Panc1 (cell line): ENCODE measurements at places on chromosomes 12 and 14. TPM values are rescaled to one million over a fixed set of nuclear protein-coding genes. Genes with fewer than 3 reads are reported as not detected.

Gene SMIM41
- total RNA-seq: not detected

Gene GLT1D1
- total RNA-seq: not detected

Gene GPRC5D
- not detected for total RNA-seq

- no peak for DNase-seq
Measured at GRCh38 chr14:60590991-60591414, 58.3 kb downstream of the SIX1 start.

- DNase-seq: no peak
Measured at GRCh38 chr12:98769068-98769467, 124.0 kb downstream of the APAF1 start.

GRCh38 chr14:78143489-78144145, 26.6 kb upstream of the NRXN3 start:
- no peak for DNase-seq

DNA sequence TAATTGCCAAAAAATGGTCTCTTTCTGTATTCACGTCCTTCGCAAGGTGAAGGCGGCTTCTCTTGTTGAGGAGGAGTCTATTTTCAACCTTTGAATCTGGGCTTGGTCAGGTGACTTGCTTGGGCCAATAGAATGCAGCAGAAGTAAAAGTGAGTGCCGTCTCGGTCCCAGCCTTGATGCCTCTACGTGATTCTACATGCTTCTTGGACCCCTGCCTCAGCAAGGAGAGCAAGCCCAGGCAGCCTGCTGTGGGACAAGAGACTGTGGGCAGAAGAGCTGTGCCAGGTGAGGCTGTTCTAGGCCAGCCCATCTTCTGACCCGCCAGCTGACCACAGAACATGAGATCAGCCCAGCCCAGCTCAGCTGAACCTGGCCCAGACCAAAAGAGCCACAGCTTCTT, 39.1 kb upstream of the CCDC63 start:
- DNase-seq: no peak

GRCh38 chr12:121513464-121514183, 67.2 kb downstream of the KDM2B start:
- DNase-seq: no peak

- DNase-seq: peak; percentile 78
Measured at GRCh38 chr12:117486840-117487659, 125.6 kb upstream of the NOS1 start.

DNA sequence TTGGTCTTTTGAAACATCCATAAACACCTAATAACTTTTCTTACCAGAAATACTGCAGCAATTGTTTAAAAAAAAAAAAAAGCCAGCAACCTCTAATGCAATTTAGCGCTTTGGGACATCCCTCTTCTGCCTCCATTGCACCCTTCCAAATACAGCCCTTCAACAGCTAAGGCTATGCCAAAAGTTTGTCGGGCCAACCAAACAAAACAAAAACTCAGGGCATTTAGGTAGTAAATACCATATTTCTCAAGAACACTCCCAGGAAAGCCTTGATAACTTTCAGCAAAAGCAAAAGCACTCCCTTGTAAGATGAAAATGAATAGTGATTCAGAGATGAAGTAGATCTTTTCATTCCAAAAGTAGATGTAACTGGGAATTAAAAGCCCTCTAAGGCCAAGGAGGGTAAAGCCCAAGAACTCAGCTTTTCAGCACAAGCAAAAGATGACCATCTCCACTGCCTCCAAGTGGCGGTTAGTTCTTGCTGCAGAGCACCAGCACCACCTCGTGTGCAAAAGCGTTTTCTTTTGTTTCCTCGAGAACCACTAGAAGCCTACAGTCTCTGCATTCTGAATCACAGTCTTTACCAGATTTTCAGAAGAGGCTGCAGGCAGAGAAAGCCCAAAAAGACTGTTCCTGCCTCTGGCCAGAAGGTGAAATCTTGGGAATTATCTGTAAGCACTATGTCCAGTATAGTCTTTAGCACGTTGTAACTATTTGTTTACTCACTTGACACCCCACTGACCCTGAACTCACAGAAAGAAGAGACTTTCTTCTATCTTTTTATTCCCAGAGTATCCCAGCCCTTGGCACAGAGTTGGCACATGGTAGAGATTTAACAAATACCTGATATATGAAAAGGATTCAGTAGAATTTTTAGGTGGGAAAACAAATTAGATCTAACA, 53.1 kb downstream of the SIX6 start:
- DNase-seq: peak; percentile 43

DNA sequence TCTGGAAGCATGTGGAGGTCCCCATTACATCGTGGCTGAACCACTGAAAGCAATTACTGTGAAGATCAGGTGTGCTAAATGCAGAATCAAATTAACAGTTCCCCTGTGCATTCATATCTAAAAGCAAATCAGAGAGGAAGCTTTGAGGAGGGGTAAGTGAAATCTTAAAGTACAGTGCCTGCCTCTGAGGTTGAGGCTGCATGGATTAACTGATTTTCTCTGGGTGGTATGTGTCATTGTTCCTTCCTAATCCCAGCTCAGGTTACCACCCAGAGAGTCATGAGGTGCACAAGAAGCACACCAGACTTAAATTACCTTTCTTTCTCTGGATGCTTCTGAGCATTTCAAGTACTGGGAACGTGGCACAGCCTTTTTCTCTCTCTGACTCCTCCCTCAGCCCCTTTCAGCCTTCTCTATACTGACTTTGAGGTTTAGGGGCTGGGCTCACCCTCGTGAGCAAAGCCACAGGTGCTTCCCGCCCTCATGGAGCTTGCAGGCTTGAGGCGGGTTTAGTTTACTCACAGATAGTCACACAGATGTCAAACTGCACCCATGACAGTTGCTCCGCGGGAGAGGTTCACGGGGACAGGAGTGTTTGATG, 237.6 kb upstream of the CRY1 start:
- no peak for DNase-seq

DNA sequence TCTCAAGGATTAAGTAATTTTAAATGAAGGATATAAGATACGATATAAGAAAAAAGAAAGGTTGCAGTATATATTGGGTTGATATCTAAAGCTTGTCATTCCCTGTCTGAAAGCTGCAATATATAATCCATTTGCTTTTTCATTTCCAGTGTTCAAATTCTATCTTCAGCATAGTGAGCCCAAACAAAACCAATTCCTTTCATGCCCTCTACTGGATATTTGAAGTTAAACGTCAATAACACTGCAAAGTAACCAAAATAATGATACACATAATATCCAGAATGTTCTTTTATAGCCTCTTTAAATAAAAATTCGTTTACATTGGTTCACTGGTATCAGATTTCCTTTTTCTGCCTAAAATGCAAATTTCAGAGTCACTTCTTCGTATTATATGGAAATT, 64.5 kb upstream of the DAAM1 start:
- no peak for DNase-seq

- DNase-seq: no peak
Measured at GRCh38 chr14:57848786-57849185, 17.1 kb downstream of the SLC35F4 start.
